Tongue (tissue), 3 donors: ENCODE measurements at places on chromosomes 4 and X. TPM values are rescaled to one million over a fixed set of nuclear protein-coding genes. Genes with fewer than 3 reads are reported as not detected.

- no peak for DNase-seq
Observed at GRCh38 chr4:153274967-153275366, 69.5 kb upstream of the MND1 start.

DNA sequence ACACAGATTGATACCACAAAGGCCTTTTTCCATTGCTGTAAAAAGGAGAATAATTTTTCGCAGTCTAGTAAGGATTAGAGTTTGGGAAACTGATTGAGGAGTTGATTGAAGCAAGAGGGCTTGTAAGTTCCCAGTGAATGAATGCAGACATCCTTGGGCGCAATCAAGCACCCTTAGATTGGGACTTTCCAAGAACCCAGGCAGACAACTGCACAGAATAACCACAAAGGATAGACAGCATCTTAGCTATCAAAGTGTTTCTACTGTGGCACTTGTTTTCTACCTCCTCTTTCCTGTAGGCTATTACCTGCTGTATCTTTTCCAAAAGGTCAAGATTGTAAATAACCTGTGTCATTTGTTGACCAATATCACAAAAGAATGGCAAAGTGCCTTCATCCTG lies 2.6 kb downstream of the COX18 start:
- no peak for DNase-seq

- DNase-seq, result no peak
Observed at GRCh38 chr4:153269218-153269990, 65.2 kb downstream of the TRIM2 start.

The F11 gene
- total RNA-seq, result 0.62 TPM

- DNase-seq, result no peak
Observed at GRCh38 chr4:80459918-80460473, 124.5 kb downstream of the CFAP299 start.

The ETFDH gene
- total RNA-seq, result 50.5 TPM

DNA sequence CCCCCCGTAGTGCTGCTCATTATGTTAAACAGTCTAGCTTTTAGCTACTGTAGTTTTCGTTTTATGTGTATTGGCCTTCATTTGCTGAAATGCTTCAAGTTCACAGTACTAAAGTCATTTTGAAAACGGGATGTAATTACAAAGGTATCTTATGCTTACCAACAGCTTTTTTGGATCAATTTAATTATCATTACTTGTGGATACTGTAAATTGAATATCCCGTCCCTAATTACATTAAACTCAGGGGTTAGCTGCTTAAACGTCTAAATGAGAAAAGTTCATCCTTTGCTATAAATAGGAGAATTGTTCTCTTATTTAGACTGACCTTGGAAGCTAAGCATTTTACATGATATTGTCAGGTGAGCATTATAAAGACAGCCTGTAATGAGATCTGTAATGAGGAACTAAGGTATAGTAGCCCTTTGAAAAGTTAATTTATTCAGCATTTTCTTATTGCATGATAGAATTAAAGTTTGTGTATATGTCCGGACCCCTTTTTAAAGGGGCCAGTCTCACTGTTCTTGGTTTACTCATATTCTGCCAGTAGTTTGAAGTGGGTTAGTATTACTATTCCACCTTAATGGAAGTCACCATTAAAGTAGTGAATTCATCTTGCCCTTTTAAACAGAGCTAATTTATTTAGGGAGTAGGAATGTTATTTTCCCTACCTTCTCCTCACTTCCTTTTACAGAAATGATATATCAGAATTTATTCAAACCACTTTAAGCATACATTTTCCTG lies 252.6 kb downstream of the TENM3 start:
- no peak for DNase-seq
